ENCODE measurements at places on chromosomes 11 and 22. TPM values are rescaled to one million over a fixed set of nuclear protein-coding genes. Genes with fewer than 3 reads are reported as not detected.

- DNase-seq, result no peak
Observed at GRCh38 chr22:36316419-36316818, 63.5 kb downstream of the APOL1 start.

- DNase-seq, result no peak
Observed at GRCh38 chr22:21650280-21650679, 8.2 kb downstream of the SDF2L1 start.

- no peak for DNase-seq
Observed at GRCh38 chr22:39617342-39617741, 46.8 kb downstream of the CACNA1I start.

DNA sequence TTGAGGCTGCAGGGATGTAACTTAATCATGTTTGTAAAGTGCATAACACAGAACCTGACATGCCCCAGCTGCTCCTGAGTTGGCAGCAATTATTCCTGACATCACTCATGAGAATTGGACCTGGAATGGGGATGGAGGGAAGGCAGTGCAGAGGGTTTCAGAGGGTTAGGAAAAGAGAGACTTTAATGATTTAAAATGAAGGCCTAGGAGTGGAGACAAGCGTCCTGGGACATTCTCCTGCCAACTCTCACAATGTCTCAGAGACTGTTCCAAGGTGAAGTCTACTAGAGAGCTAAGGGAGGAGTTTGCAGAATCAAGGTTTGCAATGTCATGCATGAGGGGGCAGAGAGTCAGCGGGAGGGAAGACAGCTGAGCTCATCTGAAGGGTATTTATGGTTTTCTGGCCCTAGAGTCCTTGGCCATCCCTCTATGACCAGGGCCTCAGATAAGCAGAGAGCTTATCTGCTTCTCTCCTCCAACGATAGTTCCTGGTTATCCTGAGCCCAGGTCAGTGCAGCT lies 36.9 kb downstream of the GGTLC2 start:
- no peak for DNase-seq

- DNase-seq, result no peak
Observed at GRCh38 chr11:86749376-86749775, 51.0 kb upstream of the PRSS23 start.

DNA sequence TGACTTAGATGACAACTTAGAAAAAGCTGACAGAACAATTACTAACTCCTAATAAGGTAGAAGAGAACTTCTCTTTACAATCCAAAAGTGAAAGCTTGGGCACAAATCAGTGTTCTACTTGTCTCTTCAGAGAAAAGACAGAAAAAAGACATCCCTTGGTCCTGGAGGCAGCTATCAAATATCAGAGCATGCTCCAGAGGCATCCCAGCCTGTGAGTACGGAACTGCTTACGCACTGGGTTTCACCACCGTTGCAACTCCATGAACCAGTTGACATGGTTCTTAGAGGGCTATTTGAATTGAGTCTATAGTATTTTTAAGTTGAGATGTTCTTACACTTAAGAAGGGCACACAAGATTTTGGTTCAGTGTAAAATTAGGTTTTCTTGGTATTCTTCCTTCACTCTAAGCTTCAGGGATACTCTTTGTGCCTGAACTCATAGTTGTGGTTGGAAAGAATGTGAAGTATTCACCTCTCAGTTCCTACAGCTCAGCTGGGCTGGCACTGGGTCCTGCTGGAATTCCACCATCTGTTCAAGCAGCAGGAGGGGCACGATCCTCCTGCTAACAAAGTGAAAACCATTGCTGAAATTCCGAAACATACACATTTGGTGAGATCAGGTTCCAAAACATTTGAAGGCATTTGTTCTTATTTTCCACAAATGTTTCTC lies 6.3 kb downstream of the AKIP1 start:
- DNase-seq, result no peak

- DNase-seq, result no peak
Observed at GRCh38 chr11:61168800-61169199, 7.6 kb upstream of the VPS37C start.

GRCh38 chr11:75428281-75428724 lies 4.7 kb downstream of the KLHL35 start:
- DNase-seq, result peak; percentile 95

DNA sequence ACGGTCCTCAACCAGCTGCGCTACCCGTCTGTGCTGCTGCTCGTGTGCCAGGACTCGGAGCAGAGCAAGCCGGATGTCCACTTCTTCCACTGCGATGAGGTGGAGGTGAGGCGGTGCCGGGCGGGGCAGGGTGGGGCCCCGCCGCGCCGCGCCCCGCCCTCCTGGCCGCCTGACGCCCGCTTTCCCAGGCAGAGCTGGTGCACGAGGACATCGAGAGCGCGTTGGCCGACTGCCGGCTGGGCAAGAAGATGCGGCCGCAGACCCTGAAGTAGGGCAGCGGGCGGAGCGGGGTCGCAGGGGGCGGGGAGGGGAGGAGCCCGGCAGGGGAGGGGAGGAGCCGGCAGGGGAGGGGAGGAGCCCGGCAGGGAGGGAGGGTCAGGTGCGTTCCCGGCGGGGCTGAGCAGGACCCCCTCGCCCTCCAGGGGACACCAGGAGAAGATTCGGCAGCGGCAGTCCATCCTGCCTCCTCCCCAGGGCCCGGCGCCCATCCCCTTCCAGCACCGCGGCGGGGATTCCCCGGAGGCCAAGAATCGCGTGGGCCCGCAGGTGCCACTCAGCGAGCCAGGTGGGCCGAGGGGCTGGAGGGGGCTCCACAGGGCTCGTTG lies 14.7 kb downstream of the EPS8L2 start:
- peak; percentile 47 for DNase-seq

- DNase-seq, result no peak
Observed at GRCh38 chr11:118272001-118272400, 7.9 kb upstream of the MPZL2 start.

DNA sequence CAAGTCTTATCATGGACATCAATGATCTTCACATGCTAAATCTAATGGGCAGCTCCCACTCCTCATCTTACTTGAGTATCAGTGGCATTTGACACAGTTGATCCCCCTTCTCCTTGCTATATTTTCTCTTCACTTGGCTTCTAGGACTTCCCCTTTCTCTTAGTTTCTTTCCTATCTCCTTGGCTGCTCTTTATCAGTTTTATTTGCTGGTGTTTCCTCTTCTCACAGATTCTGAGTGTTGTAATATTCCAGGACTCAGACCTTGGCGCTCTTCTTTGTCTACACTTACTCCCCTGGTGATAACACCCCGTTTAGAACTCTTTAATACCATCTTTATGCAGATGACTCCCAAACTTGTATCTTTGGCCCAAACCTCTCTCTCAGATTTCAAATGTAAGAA lies 33.9 kb upstream of the RASSF10 start:
- DNase-seq, result no peak

DNA sequence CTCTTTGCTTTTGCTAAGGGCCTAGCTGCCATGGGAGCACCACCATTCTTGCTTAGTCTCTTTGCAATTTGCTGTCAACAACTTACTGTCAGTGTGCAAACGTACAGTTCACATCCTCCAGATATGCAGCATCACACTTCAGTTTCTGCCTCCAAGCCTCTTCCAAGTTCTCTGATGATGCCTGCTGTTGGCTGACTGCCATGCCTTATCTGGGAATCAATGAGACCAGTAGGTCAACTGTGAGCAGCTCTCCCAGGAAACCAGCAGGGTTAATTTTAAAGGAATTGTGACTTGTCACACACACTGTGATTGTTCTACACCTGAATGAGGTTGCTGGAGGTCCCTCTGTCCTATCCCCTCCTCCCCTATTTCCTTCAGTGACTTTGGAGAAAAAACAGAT lies 56.0 kb downstream of the COPB1 start:
- DNase-seq, result no peak

DNA sequence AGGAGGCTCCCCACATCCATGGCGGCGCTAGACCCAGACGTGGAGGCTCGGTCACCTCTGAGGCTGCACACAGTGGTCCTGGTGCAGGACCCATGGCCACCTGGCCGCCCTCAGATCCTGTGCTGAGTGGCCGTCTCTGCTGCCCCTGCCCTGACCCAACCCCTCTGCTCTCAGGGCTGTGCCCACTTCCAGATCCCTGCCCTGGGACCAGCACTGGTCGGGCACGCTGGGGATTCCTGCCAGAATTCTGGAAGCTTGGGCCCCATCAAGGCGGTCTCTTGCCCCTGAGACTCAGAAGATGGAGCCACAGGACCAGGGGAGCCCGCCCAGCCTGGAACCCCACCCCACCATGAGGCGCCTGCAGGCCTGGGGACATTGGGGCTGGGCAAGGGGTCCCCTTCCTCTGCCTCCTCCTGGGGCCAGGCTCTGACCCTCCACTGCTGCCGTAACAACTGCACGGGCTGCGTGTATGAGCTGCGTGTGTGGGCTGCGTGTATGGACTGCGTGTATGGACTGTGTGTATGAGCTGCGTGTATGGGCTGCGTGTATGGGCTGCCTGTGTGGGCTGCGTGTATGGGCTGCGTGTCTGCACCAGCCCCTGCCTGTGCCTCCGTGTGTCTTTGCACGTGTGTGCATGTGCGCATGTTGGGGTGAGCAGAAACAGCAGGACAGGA lies 48.7 kb downstream of the IGLL1 start:
- peak; percentile 34 for DNase-seq

Gene SMIM35
- polyA plus RNA-seq, result not detected

Gene APOA4
- 6.0 TPM for polyA plus RNA-seq

Gene PTGDR2
- 1.1 TPM for polyA plus RNA-seq

Gene RGL4
- polyA plus RNA-seq, result 0.10 TPM
